Right kidney (tissue), 9 donors: ENCODE measurements at places on chromosomes 6 and 20.

- DNase-seq: no peak
Measured at GRCh38 chr6:17454316-17455005, 61.1 kb downstream of the CAP2 start.

DNA sequence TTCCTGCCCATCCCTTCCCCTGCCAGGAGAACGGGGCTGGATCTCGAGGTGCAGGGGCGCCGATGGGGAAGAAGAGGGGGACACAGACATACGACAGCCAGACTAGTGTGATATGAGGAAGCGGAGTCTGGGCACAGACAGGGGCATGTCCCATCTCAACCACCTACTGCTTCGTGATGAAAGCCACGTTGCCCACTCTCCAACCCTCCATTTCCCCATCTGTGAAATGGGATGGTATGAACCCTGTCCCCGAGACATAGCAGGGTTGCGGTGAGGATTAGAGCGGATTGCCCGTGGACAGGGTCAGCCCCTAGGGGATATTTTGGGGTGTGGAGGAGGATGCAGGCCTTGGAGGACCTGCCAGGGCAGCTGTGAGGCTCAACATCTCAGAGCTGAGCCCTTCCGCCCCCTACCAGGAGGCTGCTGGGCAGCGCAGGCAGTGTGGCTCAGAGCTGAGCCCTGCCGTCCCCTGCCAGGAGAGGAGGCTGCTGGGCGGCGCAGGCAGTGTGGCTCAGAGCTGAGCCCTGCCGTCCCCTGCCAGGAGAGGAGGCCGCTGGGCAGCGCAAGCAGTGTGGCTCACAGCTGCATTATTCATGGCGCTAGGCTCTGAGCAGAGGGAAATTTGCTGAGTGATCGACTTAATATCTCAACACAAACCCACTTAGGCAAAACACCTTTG lies 71.7 kb downstream of the GRM4 start:
- DNase-seq: no peak

GRCh38 chr20:18727032-18727508 lies 86.5 kb upstream of the SCP2D1 start:
- no peak for DNase-seq

- DNase-seq: no peak
Measured at GRCh38 chr6:107936162-107936909, 21.7 kb downstream of the SEC63 start.

DNA sequence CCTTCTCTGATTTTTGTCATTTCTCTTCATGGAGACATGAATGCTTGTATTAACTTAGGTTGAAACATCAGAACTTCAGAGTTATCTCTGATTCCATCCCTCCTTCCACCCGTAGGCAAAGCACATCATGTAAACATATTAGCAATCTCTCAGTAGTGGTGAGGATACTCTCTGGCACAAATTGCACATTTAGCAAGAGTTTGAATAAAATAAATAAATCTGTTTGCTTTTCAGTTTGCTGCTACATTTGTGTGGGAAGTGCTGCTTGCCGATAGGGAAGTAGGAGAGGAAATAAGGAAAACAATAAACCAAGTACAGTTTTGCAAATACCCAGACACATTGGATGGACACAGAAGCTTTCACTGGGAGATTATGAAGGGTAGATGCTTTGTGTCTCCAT lies 359.0 kb downstream of the BCKDHB start:
- no peak for DNase-seq

DNA sequence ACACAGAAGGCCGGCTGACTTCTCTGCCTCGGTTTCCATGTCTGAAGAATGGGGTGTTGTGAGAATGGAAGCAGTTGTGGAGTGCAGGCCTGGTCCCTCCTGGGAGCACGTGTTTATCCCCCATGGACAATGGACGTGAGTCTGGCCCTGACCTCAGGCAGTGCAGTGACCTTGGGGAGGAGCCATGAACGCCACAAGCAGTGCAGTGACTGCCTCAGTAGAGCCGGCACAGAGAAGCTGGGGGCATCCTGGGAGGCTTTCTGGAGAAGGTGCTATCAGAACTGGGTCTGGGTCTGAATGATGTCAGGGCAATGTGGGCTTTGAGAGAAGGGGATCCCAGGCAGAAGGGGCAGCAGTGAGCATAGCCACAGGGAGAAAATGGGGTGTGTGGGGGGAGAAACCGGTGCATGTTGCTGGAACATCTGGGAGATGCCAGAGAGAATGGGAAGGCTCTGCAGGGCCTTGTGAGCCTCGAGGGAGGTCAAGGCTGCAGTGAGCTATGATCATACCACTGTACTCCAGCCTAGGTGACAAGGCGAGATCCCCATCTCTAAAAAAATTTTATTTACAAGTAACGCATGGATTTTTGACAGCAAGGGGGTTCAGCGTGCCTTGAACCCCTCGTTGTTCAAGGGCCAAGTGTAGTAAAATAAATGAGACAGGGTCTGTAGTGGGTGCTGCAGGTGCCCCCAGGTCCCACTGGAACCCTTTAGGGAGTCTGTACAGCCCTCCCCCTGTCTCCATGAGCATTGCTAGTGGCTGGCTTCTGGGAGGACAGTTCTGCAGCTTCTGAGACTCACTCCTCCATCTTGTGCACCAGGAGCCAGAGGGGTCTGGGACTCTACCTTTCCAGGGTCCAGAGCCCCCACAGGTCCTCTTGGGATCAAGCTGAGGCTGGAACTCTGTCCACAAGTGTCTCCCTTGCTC lies 27.0 kb upstream of the ZBP1 start:
- DNase-seq: no peak

DNA sequence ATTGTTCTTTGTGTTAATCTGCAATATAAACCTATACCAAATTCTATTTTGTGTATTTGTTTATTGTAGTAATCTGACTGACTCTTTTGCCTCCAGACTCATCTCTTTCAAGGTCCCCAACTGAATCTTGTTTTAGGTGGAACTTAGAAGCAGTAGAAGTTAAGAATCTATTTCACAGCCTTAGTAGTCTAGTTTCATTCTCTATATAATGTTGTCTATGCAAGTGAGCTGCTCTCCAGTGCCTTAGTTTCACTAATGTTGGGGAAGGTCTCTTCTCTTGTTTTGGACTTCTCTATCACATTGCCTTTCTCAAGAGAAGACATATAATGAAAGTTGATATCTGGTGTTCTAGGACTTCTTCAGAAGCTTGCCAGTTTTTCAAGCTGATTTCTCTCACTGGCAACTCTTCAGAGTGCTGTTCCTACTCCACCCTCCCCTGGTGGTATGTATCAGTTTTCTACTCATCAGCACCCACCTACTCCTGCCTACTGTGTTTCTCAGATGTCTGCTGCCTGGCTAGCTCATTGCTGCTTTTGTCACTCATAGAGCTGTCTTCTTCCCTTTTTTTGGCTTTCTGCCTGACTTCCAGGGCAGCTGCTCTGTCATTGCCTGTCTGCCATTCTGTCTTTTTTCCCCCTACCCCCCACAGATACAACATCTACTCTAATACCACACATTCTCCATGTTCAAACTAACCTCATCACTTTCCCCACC lies 82.1 kb downstream of the PTPRA start:
- no peak for DNase-seq

GRCh38 chr6:80547827-80548226 lies 441.4 kb downstream of the BCKDHB start:
- no peak for DNase-seq

- DNase-seq: no peak
Measured at GRCh38 chr20:31452575-31452974, 12.1 kb downstream of the DEFB123 start.

DNA sequence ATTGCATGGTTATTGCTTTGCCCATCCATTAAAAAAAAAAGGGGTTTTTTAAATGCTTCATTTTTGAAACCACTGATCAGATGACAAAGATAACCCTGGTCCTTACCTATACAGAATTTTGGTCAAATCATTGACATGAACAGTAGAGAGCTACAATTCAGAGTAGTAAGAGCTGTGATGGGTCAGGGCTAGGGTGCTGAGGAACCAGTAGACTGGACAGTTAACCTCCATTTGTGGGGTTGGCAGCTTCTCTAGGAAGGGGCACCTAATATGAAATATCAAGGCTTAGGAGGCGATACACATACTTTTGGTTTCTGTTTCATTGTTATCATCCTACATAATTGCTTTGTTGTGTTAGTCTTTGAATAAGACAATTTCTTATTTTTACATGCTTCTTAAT lies 55.1 kb downstream of the ORC3 start:
- no peak for DNase-seq

DNA sequence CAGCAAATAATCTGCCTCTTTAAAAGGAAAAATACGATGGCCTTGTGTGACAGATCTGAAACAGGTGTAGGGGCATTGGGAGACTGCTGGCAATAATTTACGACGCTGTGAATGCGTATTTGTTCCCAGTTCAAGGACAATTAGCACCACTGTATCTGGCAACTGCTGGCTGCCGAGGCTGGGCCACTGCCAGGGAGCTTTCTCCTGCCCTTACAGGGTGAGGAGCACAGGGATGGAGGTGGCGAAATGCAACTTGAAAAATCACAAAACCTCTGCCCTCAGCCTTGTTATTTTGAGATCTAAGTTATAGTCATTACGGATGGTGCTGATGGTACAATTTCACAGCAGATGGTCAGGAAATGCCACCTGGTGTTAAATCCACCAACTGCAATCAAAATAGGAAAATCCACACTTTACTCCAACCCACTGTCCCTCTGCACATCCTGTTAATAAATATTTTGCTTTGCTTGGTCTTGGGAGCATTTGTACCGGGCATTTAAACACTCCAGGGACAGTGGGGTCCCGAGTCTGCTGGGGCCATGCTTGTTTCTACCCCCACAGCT lies 6.4 kb downstream of the MYLK4 start:
- no peak for DNase-seq

DNA sequence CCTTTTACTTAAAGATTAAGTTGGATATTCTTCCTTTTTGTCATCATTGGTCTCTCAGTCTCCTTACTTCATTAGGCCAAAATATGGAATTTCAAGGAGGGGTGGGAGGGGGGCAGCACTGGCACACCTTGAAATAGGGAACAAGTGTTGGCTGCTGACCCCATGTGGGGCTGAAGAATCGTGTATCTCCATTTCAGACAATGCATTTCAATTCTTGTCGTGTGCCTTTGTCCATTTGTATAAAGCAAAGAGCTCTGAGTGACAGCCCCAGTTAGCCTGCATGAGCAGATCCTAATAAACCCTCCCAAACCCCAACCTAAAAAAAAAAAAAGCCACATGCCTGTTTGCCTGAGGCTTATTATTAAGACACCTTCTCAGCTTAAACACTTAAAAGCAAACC lies 1.0 kb upstream of the TFAP2D start:
- DNase-seq: no peak

DNA sequence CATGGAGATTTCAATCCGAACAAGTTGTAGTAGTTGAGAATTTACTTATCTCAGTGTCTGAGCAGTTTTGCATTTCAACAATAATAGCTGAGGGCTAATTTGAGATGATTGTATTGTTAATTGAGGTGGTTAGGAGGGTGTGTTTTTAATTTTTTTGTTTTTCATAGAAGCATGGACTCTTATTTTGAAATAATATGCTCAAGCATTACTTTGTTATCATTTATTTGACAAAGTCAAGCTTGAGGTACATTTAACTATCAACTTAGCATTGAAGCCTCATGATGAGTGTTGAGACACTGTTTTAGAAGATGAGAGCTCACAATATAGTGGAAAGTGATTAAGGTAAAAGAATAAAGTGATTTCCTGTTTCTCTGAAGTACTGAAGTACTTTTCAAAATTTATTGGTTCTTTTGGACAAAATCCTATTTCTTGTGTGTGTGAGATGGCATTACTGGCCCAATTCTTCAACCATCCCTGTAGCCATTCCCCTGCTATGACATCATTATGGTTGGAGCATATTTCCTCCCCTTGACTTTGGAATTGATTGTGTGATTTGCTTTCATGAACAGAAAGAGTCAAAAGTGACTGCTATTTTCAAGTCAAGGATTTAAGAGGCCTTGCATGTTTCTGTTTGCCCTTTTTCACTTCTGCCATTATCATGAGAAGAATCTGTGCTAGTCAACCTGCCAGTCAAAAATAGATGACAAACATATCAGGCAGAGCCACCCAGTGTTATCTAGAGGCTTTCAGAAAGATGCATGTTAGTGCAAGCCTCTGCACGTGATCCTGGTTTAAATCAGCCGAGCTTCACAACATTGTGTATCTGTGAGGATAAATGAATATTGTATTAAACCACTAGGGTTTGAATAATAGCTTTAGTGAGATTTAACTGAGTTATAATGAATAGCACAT lies 1112.3 kb upstream of the CITED2 start:
- no peak for DNase-seq

GRCh38 chr6:45687570-45687969 lies 309.8 kb upstream of the SUPT3H start:
- DNase-seq: no peak

- DNase-seq: no peak
Measured at GRCh38 chr6:81476881-81477280, 275.6 kb downstream of the TENT5A start.

DNA sequence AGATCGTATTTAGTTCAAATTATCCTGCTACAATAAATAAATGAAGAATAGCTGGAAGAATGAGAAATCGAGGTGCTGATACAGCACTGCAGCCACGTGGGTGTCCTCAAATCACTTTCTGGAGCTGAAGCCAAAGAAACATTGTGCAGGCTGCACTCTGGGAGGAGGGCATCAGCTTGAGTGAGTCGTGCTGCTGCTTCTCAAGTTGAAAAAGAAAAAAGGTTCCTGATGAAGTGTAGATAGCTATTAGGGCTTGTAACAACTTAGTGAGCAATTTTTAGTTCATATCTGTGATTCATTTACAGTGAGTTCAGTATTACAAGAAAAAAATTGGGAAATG lies 40.5 kb downstream of the DSE start:
- no peak for DNase-seq

- DNase-seq: no peak
Measured at GRCh38 chr20:41177636-41178035, 40.3 kb downstream of the PLCG1 start.

DNA sequence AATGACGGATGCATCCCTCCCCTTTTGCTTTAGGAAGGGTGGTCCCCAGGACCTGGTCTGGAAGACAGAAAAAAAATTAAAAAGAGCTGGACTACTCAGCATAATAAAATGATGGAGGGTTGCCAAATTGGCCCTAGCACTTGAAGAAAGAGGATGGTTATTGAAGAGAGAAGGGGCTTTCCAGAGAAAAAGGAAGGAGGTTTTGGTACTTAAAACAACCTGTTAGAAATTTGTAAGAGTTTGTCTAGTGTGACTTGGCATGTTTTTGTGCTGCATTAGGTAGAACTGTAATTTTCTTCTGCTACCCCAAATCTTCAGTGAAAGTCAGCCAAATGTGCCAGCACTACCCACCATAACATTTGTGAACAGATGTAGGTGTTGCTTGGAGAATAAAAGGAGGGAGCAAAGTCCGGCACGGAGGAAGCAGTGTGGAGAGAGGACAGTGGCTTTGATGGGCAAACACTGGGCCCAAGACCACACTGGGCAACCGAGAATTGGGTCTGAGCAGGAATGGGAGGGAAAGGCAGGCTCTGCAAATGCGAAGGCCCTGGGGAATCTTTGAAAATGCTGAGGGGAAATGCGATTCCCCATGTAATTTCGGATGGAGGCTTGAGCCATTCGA lies 160.9 kb downstream of the QRSL1 start:
- no peak for DNase-seq

DNA sequence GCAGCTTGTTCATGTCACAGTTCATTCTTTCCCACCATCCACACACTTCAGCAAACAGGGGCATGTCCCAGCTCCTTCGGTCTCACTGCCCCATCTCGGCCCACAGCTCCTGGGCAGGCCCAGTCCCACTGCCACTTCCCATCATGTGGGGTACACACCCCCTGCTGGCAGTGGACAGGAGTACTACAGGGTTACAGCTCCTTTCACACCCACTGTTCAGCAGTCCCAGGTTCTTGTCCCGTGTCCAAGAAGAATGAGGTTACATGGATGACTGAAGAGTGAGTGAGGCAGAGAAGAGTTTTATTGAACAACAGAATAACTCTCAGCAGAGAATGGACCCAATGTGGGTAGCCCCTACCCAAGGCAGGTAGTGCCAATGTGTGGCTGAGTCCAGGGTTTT lies 77.8 kb upstream of the SMLR1 start:
- DNase-seq: no peak

GRCh38 chr6:111550953-111551352 lies 54.7 kb downstream of the TRAF3IP2 start:
- DNase-seq: peak; percentile 59
